Stimulated activated CD4-positive, alpha-beta T cell treated with anti-CD3 and anti-CD28 coated beads, Interleukin-1b, Interleukin-23, amount 100 ng/mL, for 24 hours (primary cell): ENCODE measurements at places on chromosomes 2 and 18.

- no peak for DNase-seq
These were observed 23.1 kb upstream of the COPS8 start for GRCh38 chr2:237062585-237062984.

DNA sequence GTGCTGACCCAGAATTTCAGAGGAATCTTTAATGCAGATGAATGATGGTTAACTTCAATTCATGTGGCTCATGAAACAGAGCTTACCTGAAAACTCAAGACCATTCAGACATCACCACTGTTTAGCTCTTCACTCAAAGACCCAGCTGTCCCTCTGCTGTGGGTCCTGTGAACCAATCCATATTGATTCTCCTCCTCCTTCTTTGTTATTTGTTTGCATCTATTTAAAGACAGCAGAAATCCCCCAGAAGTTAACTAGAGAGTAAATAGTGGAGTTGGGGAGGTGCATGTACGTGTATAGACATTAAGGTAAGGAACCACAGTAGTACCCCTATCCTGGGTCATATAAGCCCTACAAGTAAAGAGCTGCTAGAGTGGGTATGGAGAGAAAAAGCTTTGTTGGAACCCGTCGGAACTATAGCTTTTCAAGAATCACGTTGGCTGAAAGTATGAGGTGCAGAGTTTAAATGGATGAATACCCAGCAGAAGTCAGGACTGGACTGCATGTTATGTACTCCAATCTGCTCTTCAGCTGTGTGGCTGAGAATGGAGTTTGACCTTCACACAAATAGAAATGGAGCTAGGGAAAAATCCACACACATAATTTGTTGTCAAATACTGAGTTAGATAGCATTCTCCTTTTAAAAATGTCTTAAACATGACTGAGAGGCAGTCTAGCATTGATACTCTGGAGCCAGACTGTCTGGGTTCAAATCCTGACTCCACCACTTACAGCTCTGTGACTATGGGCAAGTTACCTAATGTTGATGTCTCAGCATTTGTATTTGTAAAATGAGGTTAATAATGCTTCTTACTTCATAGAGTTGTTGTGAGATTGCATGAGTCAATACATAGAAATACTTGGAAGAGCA, 81.7 kb upstream of the HK2 start:
- DNase-seq, result no peak

- no peak for DNase-seq
These were observed 4.0 kb downstream of the TRIP12 start for GRCh38 chr2:229917793-229918192.

GRCh38 chr2:17827785-17828184, 11.5 kb downstream of the MSGN1 start:
- DNase-seq, result no peak

DNA sequence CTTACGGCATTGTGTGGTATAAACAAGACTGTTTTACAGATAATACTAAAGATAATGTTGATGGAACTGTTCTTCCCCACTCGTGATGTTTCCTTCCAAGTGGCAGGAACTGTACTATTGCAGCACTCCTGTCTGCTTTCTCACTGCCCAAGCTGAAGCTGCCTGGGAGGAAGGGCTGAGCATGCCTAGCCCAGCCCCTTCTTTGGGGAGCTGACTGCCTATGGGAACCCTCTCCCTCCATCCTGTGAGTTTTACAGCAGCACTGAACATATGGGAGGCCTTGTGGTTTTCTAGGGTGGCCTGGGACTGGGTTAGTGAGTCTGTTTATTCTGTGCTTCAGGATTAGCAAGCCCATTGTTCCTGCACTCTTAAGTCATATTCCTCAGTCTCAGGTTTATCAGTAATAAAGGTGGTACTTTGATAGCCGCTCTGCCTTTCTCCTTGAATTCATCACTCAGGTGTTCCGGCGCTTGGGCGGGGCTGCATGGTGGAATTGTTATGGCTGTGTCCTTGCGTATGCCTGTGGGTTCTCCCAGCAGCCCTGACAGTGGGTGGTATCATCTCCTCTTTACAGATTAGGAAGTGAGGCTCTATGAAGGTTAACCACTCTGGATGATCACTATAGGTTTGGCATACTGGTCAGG, 379.7 kb downstream of the PTPRM start:
- no peak for DNase-seq

DNA sequence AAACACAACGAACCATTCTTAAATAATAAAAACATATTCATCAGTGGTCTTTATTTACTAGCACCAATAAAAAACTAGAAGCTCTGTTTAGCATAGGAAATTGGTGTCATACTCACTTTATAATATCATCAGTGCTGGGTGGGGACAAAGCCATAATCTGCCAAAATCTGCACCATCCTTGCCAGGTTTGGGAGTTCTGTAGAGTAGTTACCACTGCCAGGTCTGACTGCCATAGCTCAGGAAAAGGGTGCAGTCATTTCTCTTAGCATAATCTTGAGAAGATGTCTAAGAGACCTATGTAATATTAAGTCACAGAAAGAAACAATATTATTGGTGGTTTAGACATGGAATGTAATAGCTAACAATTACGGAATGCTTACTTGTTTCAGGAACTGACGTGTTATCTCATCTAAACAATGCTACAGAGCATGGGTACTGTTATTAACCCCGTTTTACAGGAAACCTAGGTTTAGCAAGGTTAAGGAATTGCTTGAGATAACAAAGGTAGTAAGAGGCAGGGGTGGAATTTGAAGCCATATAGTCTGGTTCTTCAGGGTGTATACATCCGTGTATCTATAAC, 1.6 kb upstream of the MARCHF7 start:
- DNase-seq, result no peak

DNA sequence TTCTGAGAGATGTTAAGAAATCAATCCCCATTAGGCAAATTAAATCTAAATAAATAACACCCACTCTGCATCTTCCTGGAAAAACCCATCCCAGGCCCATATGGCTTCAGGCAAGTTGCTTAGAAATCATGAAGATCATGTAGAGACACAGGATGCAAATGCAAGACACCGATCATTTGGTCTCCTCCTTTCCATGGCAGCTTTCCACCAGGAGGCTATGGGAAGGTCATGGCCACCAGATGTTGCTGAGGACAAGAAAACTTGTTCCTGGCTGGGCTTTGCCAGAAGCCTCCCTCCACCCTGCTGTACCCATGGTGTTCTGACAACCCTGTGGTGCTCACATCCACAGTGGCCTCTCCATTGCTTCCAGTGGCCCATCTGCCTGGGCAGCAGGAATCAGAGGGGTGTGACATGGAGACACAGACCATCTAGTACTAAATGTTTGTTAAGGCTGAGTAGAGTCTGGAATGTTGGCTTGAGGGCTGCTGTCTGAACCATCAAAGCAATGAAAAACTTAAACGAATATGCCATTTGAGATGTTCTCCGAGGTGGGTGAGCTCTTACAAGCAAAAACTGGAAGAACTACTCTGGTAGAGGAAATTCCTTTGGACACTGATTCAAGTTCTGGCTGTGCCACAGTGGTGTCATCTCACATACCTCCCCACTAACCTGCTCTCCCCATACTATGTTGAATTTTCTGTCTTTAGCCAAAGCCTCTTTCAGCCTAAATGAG, 293.2 kb downstream of the TNS1 start:
- no peak for DNase-seq

DNA sequence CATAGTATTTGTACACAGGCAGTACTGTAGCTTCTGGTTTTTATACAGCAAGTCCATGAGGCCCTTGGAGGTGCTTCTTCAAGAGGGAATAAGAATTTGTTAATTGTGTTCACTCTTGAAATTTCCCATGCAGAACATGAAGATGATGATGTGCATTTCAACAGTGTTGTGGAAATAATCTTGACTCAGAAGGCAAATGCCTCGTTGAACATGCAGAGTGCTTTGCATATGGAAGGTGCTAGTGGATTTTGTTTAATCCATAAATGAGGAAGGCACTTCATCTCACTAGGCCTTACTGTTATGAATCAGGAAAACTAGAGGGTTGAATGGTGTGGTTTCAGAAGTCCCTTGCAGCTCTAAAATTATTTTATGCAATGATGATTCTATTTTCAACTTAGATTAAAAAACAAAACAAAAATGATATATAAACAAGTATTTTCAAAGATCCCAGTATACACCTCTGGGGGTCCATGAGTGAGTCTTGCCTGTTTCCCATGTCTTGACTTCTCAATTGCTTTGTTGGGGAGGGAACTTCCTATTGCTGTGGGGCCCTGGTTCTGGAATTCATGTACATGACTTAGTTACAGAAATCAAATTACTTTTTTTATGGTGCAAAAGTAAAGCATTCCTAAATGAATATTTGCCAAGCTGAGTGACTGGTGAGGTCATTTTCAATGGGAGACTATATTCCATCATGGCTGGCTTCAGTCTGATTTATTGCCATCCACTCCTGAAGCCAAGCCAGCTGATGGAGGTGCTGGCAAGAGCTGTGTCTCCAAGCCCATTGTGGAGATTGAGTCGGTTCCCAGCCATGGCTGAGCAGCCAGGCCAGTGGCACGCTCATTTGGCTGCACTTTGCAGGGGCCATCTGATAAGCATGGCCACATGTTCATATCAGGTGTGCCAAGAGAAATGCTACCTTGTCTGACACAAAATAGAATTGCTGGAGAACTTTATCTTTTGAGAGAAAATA, 56.5 kb downstream of the MGAT5 start:
- DNase-seq, result no peak

DNA sequence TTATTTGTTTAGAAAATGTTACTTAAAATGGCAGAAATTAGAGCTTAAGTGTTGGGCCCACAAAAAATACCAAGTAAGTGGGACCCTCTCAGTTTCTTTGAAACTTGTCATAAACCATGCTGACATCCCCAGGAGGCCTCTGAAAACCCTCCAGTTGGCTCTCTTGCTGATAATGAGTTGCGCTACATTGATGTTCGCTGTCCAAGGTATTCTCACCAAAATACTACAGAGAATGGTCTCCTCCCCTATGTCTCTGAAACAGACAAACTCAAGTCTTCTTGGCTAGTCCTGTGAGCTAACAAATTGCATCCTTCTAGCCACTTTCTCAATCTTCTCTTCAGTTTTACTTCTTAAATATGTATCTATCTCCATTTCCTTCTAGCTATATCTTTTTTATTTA, 669.4 kb downstream of the IRS1 start:
- DNase-seq, result no peak
